ENCODE measurements at places on chromosomes 1 and 21.

DNA sequence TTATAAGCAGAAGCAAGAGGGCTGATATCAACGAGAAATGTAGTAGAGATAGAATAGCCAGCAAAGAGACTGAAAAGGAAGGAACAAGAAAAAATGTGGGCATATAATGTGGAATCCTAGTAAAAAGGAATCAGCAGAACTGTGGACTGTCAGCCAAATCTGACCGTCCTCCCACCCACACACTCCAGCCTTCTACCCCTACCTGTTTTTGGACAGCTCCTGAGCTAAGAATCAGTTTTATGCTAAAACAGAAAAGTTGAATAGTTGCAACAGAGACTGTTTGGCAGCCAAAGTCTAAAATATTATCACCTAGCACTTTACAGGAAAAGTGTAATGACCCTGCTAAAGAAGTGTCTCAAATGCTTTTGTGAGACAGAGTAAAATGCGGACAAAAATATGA, 533.3 kb upstream of the CXADR start:
- DNase-seq = no peak

DNA sequence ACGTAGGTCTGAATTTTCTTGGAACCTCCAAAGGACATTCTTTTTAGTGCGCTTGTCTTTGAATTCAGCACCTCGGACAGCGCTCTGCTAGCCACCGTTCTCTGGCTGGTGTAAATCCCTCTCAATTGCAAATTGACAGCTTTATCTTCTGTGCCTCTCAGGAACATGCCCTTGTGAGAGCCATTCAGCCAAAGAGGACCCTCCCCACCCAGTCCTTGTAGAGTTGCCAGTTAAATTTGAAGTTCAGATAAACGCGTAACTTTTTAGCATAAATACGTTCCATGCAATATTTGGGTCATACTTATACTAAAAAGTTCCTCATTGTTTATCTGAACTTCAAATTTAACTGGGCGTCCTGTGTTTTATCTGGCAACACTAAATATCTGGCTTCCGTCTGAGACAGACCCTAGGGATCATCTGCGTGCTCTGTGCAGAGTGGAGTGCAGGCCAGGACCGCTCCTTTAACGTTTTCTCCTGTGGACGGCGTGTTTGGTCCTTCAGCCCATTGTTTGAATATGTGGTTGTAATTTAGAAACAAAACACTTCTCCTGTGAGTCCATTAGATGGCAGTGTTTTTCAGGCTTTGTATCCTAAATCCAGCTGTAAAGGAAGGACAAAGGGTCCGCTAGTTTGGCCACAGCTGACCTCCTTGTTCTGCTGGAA, 7.0 kb downstream of the KCNAB2 start:
- no peak for DNase-seq

DNA sequence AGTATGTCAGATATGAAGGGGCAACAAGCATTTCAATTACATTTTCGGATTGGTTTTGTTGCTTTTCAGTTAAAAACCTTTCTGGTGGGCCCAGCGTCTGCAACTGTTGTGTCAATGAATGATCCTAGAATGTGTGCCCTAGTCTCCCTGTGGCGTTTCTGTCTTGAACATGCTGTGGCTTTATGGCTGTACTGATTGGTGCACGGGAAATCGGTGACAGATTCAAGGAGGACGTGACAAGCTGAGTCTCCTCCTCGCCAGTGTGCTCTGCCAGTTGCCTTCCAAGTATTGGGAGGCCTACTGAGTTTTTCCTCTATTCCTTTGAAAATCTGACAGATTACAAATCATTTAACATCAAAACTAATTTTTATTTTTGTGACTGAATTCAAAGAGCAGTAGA, 127.6 kb downstream of the ZP4 start:
- no peak for DNase-seq

DNA sequence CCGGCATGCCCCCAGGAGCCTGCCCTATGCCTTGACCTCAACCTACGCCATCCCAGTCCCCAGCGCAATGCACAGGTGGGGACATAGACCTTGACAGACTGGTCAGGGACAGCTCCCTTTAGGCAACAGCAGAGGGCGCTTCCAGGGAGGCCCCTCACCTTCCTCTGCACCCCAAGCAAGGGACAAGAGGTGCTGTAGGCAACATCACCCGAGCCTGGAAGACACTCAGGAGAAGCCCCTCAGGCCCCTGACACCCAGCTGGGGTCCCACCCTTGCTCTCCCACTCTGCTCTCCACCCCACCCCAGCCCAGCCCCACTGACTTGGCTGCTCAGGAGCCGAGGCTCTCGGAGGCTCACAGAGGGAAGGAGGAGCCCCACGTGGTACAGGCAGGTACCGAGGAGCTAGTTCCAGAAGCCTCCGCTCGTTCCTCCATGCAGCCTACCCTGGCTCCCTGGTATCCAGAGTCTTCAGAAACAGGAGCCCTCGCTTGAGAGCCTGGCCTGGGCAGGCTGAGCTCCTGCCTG, 2.4 kb upstream of the WNT3A start:
- DNase-seq = no peak

DNA sequence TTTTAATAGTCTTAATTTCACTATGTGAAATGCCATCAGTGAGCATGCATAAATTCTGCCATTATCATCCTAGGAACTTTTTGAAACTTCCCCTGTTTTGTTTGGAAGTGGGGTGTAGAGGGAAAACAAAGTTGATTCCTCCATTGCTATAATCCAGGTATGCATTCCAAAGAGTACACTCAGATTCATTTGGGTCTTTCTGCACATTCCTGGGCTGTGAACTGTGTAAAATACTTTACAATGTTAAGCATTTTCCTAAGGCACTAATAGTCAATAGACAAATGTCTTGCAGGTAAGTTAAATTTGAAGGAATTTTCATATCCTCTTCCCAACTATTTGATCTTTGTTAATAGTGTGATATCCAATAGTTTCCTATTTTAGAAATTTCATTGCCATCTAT, 36.2 kb downstream of the SGIP1 start:
- no peak for DNase-seq

GRCh38 chr1:89360716-89361115, 3.1 kb upstream of the GBP6 start:
- DNase-seq = no peak

DNA sequence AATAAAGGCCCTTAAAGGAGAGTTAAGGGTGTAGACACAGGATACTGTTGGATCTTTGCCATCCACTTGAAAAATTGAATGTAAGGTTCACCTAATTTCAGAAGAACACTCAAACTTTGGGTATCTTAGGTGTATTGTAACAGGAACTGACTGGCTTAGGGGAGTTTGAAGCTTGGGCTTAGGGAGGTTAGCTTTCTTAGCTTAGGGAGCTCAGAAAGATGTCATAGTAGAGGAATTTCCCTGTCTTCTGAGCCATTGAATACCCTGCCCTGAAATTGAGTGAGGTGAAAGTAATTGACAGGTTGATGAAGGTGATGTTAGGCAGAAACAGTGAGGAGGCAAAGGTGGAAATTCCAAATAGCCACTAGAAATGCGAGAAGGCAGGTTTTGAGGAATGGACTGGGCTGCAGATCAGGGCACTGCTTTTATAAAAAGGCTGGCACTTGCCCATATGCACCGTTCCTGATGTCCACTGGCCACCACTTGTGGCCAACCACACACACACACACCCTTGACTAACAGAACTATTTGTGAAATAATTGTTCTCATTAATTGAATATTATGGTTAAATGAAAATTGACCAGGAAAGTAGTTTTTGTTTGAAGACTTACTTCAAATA, 16.5 kb downstream of the BACH1 start:
- no peak for DNase-seq

DNA sequence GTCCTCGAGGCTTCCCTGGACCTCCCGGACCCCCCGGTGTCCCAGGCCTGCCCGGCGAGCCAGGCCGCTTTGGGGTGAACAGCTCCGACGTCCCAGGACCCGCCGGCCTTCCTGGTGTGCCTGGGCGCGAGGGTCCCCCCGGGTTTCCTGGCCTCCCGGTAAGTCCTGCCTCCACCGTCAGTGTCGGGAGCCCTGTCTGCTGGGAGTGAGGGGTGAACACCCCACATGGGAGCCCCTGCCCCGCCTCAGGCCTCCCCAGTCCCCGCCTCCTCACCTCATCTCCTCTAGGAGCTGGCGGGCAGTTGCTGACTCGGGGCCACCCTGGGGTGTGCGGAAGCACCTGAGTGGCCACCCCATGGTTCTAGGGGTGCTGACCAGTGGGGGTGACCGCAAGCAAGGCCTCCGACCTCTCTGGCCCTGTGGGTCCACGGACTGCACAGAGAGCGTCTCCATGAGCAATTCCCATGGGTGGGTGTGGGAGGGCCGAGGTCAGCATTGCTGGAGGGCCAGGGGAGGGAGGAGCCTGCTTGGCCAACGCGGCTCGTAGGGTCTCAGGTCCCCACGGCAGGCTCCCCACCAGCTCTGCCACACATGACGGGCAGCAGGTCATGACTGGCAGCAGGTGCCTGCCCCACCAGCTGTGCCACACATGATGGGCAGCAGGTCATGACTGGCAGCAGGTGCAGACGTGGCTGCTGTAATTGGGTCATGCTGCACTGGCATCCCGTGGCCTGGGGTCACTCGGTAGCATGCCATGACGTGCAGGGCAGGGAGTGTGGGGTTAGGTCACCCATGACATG, 61.3 kb downstream of the SLC19A1 start:
- no peak for DNase-seq

DNA sequence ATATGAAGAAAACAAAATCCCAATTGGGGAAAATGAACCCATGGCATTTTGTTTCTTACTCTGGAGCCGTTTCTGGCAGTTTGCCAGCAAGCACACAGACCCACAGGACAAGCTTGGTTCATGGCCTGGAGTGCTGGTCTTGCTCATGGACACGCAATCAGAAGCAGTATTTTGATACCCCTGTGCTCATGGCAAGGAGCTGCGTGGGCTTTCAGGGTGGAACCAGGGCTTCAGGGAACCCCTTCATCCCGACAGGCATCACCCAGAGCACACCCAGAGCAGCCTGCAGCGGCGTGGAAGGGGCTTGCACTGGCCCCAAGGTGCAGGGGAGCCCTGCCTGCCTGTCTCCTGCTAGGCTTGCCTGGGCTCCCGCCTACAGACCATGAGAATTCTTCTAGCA, 45.4 kb upstream of the PCBP3 start:
- DNase-seq = no peak

DNA sequence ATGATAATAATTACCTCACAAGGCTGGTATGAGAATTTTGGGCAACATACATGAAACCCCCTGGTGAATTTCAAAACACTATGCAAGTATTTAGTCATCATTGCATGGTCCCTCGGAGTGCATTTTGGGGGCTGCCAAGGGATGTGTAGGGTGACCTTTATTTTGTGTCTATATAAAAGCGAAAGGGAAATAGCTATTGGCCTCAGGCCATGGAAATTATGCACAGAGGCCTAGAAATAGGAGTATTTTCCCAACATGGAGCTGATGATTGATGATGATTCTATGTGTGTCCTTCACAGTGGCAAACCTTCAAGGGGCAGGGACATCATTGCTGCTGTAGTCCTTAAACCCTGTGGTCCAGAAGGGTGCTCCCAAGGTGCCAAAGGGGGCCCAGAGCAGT, 265.5 kb downstream of the ST6GALNAC3 start:
- no peak for DNase-seq

DNA sequence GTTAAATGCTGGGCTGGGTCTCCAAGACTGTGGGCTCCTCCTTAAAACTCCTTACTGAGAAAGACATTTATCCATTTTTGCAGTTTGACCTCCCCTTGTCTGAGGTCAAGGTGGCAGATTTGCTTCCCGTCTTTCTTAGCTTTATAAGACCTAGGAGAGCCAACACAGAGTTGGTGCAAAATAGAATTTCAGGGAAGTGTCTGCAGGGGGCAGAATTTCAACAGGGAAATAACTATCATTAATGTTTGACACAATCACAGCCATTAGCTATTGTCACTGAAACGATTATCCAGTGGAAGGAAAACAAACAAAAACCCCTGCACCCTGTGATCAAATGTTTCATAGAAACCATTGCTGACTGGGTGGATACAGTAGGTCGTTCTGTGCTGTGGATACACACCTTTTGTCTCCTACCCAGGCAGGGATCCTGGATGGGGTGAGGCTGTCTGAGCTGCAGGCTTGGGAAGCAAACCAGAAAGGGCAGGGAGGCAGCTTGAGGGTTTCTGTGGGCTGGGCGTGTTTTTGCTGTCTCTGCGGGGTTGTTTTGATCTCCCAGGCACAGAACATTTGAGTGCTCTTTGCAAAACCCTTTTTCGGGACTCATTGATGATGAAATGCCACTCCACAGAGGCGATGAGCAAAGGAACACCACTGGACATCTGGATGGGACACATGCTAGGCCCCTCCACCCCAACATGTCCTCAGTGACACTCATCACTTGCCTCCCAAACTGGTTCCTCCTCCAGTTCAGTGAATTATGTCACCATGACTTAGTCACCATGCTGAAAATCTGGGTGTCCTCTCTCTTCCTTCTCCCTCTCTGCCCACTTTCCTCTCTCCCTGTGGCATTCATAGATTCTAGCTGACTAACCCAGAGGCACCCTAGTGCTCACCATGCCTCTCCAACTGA, 94.2 kb upstream of the SERBP1 start:
- DNase-seq = no peak

DNA sequence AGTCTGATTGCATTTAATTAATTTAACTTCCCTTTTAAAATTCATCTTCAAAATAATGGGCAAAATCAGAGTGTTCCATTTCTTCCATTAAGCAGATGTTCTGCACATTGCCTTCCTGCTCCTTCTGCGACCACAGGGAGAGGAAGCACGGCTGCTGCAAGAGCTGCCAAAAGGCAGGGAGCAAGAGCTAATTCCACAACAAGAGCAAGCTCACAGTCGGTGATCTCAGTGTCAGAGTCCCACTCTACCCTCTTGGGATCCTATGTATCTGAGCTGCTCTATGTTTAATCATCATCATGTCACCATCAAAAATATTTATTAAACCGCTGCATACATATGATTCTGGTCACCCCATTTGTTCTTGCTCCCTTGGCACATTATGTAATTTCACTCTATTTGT, 255.3 kb upstream of the CAMK1G start:
- no peak for DNase-seq

DNA sequence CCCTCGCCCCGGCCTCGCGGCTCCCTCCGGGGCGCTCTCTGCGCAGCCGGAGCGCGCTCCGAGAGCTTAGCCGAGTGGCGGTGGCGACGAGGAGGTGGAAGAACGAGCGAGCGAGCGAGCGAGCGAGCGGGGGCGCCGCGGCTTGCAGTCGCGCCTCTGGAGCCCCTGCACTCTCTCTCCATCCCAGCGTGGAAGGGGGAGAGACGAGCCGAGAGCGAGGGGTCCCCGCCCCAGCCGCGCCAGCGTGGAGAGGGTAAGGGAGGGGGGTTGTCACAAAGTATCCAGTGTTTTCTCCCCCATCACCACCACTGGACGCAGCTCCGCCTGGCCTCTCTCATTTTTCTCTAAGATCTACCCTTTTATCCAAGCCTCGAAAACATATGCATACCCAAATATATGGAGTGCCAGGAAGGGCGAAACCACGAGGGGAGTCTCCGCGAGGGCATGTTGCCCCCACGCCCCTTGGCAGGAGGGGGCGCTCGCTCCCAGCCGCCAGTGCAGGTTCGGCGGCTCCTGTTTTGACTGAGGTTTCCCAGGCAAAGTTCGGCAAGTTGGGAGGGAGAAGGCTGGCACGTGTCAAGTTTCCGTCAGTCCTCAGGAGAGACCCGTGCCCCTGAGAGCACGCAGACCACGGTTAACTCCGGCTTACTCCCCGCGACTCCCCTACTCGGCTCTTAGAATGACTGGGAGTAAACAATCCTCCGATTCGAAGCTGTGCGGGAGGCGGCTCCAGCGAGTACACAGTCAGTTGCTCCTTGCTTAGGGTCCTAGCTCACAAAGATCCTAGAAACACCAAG, 569 bp upstream of the DAB1 start:
- no peak for DNase-seq

All from T-helper 2 cell (primary cell).